ENCODE measurements at places on chromosomes 4 and X. TPM values are rescaled to one million over a fixed set of nuclear protein-coding genes. Genes with fewer than 3 reads are reported as not detected.

DNA sequence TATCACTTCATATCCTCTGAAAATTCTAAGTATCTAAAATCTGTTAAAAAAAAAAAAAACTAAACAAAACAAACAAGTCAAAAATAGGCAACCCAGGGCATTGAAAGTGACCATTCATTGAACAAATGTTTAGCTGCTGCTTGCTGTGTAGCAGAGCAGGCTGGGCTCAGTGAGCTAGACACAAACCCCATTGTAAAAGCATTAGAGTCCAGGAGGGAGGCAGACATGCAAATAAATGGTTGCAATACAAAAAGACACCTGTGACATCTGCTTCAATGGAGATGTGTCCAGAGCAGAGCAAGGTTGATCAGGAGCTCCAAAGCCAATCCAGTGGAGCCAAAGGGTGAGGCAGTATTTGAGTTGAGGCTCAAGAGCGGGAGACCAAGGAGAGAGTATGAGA, 267.3 kb upstream of the GATB start:
- no peak for DNase-seq

- DNase-seq: no peak
Measured at GRCh38 chr4:180057299-180057721, 2185.9 kb upstream of the TENM3 start.

Gene GPR119
- total RNA-seq: not detected

GRCh38 chrX:15749642-15750610, 11.9 kb downstream of the CA5B start:
- no peak for DNase-seq

GRCh38 chr4:72144241-72144640, 112.4 kb downstream of the NPFFR2 start:
- DNase-seq: no peak

DNA sequence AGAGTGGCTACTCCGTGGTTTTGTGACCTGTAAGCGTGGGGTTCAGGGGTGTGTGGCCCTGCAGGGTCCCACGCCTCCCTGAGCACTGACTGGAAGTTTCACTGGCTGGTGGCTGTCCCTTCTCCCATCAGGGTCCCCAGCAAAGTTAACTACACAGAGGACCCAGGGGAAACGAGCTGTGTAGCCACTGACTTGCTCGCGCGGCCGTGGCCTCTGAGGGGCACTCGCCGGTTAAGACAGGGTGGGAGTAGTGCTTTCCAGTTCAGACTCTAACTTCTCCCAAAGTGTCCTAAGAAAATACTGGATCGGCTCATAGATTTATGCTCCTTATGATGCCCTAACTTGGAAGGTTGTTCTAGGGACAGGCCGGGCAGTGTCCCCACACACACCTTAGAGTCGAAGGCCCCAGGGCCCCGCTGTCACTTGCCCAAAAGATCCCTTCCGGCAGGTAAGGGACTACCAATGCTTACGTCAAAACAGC, 28.2 kb downstream of the NELFA start:
- no peak for DNase-seq

Gene SSX2B
- total RNA-seq: not detected

DNA sequence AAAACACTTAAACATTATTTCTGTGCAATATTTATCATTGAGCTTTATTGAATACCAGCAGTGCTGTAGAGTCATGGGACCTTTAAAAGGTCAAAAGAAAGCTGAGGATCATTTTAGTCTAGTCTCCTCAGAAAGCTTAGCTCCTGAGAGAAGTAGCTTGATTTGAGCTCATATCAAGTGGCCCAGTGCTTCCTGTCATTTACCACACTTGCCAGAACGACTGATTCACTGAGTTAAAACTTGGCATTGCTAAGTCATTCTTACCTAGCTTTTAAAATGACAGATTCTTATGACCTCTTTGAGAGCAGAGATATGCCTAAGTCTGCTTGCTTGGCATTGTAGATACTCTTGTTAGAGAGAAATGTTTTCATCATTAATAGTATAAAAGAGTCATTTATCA, 15.2 kb downstream of the SEPTIN11 start:
- no peak for DNase-seq

- no peak for DNase-seq
Measured at GRCh38 chr4:183101956-183102480, 3.0 kb downstream of the WWC2 start.

Gene F8A3
- total RNA-seq: 14.4 TPM

DNA sequence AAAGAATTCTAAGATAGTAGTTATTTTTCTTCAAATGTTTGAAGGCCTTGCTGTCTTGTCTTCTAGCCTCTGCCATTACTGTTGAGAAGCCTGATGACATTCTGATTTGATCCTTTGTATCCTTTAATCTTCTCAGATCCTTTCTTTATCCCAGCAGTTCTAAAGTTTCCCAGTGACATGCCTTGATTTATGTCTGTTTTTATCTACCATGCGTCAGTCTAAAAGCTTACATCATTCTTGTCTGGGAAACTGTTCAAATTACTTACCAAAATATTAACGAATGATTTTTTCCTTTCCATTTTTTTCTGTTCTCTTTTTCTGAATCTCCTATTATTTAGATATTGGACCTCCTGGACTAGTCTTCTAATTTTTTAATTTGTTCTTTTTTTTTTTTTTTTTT, 78.3 kb upstream of the HELT start:
- no peak for DNase-seq

DNA sequence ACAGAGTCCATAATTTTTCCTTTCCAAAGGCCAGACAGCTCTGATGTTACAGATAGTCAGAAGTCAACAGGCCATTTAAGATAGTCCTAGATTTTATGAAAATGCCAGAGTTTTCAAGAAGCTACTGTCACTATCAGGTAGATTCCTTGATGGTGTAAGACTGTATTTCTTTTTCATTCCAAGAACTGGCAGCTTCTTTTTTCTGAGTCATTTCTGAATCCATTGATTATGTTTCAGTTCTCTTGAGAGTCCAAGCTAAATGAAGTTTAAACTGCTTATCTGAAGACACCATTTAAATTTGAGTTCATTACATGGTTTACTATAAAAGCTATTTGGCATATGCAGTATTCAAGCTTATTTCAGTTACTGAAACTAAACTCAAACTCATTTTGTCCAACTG, 44.6 kb downstream of the RASSF6 start:
- DNase-seq: no peak

Gene ATG4A
- total RNA-seq: 9.8 TPM

DNA sequence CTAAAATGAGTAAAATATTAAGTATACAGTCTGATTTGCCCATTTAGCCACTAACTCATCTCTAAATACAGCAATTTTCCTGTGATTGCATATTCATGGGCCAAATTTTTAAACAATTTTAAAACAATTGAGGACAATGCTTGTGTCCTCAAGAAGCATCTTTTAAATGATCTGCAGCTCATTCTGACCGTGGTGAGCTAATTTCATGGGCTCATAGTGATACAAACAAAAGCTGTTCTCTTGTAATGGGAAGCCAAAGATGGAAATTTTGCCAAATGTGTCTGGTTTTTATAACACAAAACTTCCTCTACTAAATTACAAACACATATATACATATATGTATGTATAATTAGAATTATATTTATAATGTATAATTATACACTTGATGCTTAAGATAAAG, 39.7 kb downstream of the HMGB2 start:
- DNase-seq: no peak

Gene NKX3-2
- under 0.01 TPM for total RNA-seq

Gene MND1
- total RNA-seq: not detected

GRCh38 chr4:138405466-138405891, 163.3 kb upstream of the SLC7A11 start:
- DNase-seq: no peak

- DNase-seq: peak; percentile 55
Measured at GRCh38 chrX:12791257-12792228, at the start of gene PRPS2. TSS of gene PRPS2 (plus strand) at chrX:12791412. CDS start at chrX:12791498, 86 bp downstream.

- no peak for DNase-seq
Measured at GRCh38 chr4:13546142-13546940, 2.0 kb upstream of the NKX3-2 start.

Gene ADAM29
- total RNA-seq: 0.29 TPM

DNA sequence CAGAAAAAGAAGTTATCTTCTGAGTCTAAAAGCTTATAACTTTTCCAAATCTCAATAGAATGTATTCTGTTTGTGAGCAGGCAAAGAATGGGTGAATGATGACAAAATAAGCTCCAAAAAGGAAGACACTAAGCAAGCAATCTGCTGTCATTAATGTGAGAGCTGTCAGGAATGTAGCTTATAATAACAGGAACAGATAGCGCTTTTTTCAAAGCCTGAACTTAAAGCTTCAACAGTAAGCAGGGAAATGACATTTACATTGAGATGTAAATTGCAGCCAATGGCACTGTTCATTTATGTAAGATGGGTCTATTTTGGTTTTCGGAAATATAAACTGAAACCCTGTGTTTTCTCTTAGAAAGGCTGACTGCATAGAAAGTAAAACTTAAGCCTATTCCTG, 1005.9 kb downstream of the PDHA2 start:
- DNase-seq: no peak

Gene BMPR1B
- 0.64 TPM for total RNA-seq

- DNase-seq: no peak
Measured at GRCh38 chr4:99202536-99202935, 16.5 kb downstream of the ADH6 start.

GRCh38 chr4:7289589-7289988, 97.3 kb downstream of the SORCS2 start:
- DNase-seq: no peak

Gene RNF212
- total RNA-seq: 6.4 TPM

GRCh38 chrX:45322820-45323219, 122.1 kb upstream of the DIPK2B start:
- DNase-seq: no peak

DNA sequence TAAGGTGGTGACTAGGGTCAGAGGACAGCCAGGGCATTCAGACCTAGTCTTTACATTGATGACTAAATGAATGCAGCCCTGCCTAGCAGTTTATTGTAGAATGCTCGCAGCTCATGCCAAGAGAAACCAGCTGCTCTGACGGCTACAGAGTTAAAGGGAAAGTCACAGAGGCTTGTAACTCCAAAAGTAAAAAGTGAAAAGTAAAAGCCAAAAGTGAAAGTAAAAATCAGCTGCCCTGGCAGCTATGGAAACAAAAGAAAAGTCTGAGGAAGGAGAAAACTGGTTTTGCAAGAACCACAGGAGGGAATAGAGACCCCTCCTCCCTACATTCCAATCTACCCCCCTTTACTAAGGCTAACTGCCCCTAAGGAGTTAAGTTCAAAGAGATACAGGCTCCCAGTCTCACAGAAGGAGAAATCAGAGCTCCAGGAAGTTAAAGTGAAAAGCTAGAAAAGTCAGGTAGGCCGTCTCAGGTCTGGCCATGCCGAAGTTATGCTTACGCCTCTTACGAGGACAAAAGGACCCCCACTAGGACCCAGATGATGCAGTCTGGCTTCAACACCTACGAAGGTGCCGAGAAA, 6.0 kb downstream of the GAGE10 start:
- DNase-seq: no peak

Gene CORIN
- total RNA-seq: 6.4 TPM

GRCh38 chrX:49760290-49760890, 64.6 kb upstream of the PAGE1 start:
- no peak for DNase-seq

Gene RTL3
- 0.44 TPM for total RNA-seq

- DNase-seq: no peak
Measured at GRCh38 chr4:147287588-147287890, 193.4 kb upstream of the EDNRA start.

GRCh38 chr4:124711471-124712371, 811 bp downstream of the ANKRD50 start:
- peak; percentile 27 for DNase-seq

Gene LRRC66
- 0.48 TPM for total RNA-seq

DNA sequence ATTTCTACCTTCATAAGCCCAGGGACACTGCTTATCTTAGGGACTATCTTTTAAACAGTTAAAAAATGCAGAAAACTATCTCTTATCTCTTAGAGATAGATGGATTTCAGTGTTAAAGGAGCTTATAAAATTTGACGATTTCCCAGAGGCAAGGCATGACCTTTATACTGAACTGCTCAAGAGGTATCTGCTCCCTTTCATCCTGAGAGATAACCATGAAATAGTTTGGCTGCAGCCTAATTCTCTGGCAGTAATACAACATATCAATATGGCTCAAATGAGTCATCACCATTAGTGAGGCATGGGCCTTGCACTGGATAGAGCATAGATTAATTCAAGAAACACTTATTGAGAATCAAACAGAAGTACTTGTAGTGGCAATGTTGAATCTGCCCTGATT, 348.2 kb upstream of the GRIA3 start:
- DNase-seq: no peak

Gene DDIT4L
- 1.6 TPM for total RNA-seq

Gene TCP11X2
- not detected for total RNA-seq

Gene PRRG3
- total RNA-seq: 2.3 TPM

Gene LONRF3
- total RNA-seq: 15.1 TPM

- DNase-seq: no peak
Measured at GRCh38 chr4:19807505-19807904, 444.2 kb upstream of the SLIT2 start.

DNA sequence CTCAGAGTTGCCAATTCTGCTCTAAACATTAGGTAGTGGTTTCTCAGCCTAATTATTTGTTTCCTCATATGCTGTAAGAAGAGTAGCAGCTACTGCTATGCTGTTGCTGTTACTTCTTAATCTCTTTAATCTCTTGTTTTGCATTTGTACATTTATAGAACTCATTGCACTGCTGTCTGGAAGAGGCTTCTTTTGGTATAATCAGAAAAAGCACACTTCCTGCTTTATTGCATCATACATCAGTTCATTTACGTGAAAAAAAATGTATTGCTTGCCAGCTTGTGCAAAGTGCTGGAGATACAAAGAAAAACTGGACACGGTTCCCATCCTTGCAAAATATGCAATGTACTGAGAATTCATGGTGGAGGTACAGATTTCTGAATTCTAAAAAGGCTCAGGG, 332.0 kb downstream of the GRXCR1 start:
- no peak for DNase-seq

DNA sequence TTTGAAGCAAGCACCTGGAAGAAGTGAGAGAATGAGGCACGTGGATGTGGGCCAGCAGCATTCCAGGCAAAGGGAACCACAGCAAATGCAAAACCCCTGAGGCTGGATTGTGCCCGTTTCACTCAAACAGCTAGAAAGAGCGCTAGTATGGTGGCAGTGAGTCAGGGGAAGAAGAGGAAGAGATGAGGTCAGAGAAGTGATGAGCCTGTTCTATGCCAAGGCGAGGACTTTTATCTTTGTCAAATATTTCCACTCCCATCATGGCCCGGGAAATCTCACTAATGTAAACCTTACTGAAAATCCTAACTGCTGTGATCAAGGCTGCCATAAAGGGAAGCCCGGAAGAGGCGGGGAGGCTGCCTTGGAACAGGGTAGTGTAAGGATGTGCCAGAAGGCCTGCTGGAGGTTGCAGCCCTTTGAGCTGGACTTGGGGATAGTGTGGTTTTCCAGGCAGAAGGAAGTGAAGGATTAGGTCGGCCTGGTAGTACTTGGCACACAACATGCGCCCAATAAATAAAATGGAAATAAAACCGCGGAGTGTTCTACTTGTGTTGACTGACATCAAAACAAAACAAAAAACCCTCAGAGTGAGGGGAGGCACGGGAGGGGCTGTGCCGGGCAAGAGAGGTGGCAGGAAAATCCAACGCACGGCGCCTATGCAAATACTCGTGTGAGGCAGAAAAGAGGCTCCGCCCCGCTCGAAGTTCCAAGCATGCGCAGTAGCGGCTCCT, 1.2 kb upstream of the CDK16 start:
- DNase-seq: peak; percentile 67

All from breast epithelium (tissue), 4 donors.